ENCODE measurements at places on chromosomes 1 and 21. TPM values are rescaled to one million over a fixed set of nuclear protein-coding genes. Genes with fewer than 3 reads are reported as not detected.

Gene SMIM1
- 7.5 TPM for total RNA-seq

Gene TCEA3
- total RNA-seq, result 66.2 TPM

Gene CFAP107
- not detected for total RNA-seq

Gene VWA5B1
- total RNA-seq, result 0.16 TPM

Gene KIF26B
- total RNA-seq, result 2.3 TPM

Gene ADAR
- 103 TPM for total RNA-seq

Gene PARP1
- 150 TPM for total RNA-seq

Gene CYP4Z1
- total RNA-seq, result 0.36 TPM

Gene PPM1J
- 1.3 TPM for total RNA-seq

Gene HMGCS2
- total RNA-seq, result not detected

Gene LORICRIN
- total RNA-seq, result not detected

Gene CYP2J2
- total RNA-seq, result 0.71 TPM

Gene LINGO4
- total RNA-seq, result not detected

Gene UTS2
- not detected for total RNA-seq

Gene OR2L13
- total RNA-seq, result not detected

Gene CD55
- total RNA-seq, result 43.0 TPM

Data from sigmoid colon (tissue), 7 donors.